T-helper 9 cell (primary cell): ENCODE measurements at places on chromosomes 4 and X.

GRCh38 chr4:38491854-38492478 is 172.0 kb upstream of the KLF3 start:
- no peak for DNase-seq

DNA sequence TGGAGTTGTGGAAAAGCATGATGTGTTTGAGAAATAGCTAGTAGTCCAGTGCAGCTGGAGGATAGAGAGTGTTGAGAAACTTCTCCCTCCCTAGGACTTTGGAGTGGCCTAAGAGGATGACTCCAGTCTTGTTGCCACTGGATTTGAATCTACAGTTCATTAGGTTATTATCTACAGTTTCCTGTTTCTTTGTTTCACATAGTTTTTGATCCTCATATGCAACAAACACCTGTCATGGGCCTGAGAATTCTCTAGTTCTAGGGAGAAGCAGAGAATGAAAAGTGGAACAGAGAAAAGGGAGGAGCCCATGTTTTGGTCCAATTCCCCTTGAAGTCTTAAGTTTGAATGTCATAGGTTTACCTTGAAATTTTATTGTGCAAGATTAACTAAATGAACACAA is 73.6 kb upstream of the TBC1D9 start:
- no peak for DNase-seq

DNA sequence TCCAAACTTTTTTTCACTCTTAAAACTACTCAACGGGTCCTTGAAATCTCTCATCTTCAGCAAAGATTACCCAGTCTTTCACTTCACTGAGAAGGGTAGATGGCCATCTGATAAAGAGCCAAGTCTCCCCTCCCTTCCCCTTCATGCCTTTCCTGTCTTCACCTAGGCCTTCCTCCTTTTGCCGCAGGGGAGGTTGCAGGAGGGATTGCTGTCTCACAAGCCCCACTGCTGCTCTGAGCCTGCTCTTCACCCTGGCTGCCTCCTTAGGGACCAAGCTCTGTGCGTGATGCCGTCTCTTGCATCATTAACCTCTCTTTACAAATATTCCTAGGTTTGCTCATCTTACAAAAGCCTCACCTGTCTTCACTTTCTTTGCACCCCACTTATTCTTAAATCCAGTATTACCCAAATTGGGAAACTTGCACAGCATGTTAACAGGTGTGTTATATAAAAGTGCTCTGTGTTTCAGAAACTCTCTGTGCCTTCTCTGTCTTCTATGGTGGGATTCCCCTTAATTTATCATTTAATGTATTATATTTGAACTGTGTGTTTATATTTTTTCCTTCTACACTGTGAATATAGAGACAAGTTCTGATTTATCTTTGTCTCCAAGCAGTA is 3.8 kb downstream of the ZFX start:
- peak; percentile 7 for DNase-seq

DNA sequence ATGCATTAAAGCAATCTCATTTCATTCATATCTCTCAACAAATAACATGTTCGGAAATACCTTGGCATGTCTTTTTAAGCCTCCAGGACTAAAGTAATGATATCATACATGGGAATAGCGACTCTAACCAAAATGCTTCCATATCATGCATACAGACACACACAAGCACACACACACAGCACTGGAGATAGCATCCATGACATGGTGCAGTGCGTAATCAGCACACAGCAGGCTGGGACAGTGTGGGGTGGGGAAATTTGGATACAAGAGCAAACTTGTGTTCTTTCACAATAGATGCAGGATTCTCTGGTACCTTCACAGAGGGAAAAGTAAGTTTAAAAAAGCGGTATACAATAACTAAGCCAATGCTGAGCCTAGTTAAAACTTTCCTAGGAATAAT is 132.3 kb upstream of the HPGD start:
- no peak for DNase-seq

DNA sequence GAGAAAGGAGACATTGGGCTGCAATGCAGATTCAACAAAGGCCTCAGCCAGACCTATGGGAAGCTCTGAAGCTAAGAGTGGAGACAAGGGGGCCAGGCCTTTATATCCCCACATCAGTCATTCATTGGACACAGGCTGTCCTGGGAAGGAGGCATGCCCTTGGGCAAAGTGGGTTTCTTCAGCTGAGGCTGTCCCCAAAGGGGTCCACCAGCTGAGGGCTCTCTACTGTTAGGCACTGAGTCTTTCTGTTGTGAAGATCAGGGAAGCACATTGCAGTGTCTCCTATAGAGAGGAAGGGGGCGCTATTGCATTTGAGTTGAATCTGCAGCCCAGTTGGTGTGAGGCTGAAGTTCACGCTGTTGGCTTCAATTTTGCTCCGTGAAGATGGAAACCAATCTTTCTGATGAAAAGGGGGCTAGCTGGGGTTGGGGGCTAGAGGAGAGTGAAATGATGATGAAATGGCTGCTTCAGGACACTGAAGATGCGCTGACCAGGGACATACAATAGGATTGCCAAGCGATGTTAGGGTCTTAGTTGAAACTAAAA is 48.0 kb downstream of the SLC25A5 start:
- DNase-seq = no peak

DNA sequence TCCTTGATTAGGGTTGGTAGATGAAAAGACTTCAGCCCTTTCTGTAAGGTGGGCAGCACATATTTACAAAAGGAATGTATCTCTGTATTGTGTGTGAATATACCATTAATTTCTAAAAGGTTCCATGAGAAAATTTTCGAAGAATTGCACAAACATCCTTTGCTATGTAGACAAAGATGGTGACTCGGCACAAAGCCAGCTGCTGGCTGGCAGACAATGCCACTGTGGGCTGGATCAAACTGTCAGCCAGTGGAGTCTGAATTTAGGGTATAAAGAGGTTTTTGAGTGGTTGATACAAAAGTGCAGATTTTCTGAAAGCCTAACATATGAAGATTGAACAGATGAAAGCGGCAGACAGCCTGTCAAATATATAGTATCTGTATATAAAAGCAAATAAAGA is 5.6 kb upstream of the TXK start:
- DNase-seq = no peak

- DNase-seq = no peak
Measured at GRCh38 chrX:13397878-13398818, 78.3 kb upstream of the ATXN3L start.

DNA sequence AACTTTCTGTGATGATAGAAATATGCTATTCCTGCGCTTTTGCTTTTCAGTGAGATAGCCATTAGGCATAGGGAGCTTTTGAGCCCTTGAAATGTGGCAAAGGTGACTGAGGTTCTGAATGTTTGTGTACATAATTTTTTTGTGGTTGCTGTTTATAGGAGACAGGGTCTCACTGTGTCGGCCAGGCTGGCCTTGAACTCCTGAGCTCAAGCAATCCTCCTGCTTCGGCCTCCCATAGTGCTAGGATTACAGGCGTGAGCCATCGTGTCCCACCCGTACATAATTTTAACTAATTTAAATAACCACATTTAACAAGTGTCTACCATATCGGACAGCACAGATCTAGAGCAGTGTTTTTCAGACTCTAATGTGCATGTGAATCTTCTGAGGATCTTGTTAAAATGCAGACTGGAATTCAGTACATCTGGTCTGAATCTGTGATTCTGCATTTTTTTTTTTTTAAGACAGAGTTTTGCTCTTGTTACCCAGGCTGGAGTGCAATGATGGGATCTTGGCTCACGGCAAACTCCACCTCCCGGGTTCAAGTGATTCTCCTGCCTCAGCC is 45.3 kb downstream of the CASP6 start:
- DNase-seq = no peak

- no peak for DNase-seq
Measured at GRCh38 chrX:153983321-153983801, 10.8 kb downstream of the TMEM187 start.

DNA sequence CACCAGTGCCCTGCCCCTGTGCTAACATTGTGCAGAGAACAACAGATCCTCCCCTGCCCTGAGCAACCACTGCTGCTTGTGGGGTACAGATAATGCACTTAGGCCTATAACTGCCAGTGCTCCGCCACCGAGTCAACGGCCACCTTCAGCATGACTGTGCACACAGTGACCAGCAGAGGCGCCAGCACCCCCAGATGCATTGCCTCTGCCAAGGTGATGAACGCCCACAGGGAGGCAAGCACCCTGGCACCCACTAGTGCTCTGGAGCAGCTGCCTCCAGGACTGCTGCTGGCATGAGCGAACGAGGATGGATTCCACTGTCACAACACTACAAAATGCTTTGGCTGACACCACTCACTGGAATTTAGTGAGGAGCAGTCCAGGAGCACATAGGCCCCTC is 38.2 kb downstream of the SPIN2B start:
- DNase-seq = no peak

GRCh38 chrX:31542566-31542965 is 470.7 kb upstream of the FTHL17 start:
- DNase-seq = no peak
